ENCODE measurements at places on chromosomes 16 and 17.

GRCh38 chr16:62638964-62639870 is 603.0 kb upstream of the CDH8 start:
- no peak for DNase-seq

DNA sequence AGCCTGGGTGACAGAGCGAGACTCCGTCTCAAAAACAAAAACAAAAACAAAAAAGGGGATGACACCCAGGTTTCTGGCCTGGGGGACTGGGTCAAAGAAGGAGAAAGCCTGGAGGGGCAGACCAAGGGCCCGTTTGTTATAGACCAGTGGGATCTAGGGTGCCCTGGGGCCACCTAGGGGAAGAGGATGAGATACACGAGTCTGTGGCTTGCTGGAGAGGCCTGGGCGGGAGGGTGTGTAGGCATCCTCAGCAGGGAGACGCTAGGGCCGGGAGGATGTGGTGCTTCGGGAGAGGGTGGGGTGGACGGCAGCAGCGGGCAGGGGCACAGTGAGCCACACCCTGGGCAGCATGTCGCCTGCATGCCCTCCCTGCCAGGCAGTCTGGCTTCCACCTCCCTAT is 17.1 kb upstream of the CRK start:
- no peak for DNase-seq

DNA sequence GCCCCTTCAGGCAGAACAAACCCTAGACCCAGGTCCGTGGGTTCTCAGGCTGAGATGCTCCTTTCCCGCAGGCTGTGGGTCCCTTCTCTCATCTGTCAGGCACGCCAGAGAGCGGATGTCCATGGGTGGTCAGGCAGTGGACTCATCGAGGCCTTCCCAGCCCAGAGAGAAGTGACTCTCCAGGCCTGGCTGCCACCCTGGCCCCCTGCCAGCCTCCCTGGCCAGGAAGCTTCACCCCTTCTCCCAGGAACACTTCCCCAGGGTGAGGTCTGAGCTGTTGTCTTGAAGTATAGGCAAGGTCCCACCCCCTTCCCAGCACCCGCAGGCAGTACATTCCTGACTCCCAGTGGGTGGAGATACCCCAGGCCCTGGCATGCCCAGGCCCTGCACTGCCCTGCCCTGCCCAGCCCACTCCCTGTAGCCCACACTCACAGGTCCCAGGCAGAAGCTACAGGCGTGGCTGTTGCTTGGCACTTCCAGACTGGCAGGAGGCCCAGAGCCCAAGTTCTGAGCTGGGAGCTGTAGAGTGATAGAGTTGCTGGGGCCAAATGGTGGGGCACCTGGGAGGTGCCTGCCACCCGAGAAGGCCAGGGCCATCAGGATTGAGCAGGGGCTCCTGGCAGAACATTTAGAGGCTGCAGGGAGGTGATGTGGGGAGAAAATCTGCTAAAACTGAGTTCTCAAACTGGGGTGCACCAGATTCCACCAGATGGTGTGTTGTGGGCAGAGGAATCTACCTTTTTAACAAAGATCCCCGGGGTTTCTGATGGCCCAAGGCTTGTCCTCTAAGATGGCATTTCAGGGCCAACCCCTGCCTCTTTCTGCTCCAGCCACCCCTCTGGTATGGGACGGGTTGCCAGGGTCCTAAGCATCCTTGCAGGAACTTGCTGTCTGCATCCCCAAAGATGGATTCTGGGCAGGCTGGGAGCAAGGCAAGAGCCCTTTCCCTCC is 6.7 kb downstream of the ITGA3 start:
- peak; percentile 65 for DNase-seq

- no peak for DNase-seq
Observed at GRCh38 chr16:68732042-68732680, 4.9 kb upstream of the CDH1 start.

DNA sequence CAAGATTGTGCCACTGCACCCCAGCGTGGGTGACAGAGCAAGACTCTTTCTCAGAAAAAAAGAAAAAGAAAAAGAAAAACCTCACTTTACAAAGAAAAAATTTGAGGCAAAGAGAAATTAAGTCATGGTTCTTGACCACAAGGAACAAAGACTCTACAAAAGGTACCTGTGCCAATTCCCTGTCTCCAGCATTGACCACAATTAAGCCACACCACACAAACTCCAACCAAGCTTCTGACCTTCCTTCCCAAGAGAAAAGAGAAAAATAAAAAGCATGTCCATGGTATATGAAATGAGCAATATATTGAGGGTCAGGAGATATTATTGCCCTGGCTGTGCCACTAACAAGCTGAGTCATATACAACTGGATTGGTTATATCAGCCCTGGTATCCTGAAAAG is 146.3 kb upstream of the NOG start:
- DNase-seq = no peak

GRCh38 chr16:24635900-24636610 is 93.4 kb upstream of the TNRC6A start:
- peak; percentile 86 for DNase-seq

- peak; percentile 41 for DNase-seq
Observed at GRCh38 chr17:7745748-7746470, 28.4 kb downstream of the DNAH2 start.

DNA sequence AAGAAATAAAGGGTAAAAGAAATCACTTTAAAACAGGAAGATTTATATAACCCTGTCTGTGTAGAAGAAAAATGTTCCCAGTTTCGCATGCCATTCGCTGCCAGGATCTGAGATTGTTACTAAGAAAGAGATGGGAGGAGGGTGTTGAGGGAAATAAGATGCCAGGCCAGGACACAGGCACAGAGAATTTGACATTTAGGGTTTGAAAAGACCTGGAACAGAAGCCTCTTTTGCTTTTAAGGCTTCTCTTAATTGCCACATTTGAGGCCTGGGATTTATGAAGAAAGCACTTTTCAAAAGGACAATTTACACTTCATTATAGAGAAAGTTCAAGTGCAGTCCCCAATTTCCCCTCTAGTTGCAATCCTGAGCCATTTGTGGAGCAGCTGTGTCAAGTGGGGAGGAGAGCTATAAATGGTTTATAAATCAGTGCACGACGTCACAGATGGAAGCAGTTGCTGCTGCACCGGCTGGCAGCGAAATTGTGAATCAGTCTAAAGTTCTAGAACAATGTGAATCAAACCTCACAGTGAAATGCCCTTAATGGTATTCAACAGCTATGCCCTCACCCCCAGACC is 26.5 kb upstream of the C16orf87 start:
- DNase-seq = no peak

- no peak for DNase-seq
Observed at GRCh38 chr16:82091241-82091640, 56.2 kb downstream of the HSD17B2 start.
